Stimulated activated CD8-positive, alpha-beta memory T cell treated with anti-CD3 and anti-CD28 coated beads, Interleukin-4, amount 100 ng/mL, for 1 hour (primary cell): ENCODE measurements at places on chromosomes 3 and 15.

- no peak for DNase-seq
Measured at GRCh38 chr15:49748791-49749190, 127.9 kb downstream of the DTWD1 start.

- DNase-seq, result no peak
Measured at GRCh38 chr3:55333923-55334322, 153.2 kb downstream of the WNT5A start.

DNA sequence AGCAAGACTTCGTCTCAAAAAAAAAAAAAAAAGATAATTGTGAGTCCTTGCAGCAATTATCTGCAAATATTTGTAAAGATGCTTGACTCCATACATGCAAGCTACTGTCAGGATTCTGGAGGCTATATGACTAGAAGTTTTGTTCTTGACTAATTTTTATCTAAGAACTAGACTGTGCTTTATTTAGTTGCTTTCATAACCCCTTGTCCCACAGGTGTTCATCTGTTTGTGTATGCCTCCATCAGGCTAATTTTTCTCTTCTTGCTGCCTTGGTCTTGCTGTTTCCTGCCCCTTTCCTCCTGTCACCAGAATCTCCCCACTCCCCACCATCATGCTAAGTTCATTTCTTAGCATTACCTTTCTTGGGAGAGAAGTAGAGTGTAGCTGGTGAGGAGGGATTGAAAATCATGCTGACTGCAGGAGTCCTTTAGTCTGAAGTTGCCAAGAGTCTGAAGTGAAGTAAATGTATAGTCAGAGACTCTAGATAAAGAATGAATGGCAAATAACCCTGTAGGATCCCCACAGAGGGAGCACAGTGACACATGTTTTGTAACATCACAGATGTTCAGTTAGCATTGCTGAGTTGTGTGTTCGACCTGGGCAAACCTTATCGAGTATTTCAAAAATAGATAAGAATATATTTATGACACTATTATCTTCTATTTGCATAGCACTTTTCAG, 12.5 kb downstream of the ST3GAL6 start:
- no peak for DNase-seq

- no peak for DNase-seq
Measured at GRCh38 chr3:195260280-195260905, 10.6 kb downstream of the XXYLT1 start.

GRCh38 chr3:13727890-13728289, 152.0 kb downstream of the WNT7A start:
- no peak for DNase-seq

DNA sequence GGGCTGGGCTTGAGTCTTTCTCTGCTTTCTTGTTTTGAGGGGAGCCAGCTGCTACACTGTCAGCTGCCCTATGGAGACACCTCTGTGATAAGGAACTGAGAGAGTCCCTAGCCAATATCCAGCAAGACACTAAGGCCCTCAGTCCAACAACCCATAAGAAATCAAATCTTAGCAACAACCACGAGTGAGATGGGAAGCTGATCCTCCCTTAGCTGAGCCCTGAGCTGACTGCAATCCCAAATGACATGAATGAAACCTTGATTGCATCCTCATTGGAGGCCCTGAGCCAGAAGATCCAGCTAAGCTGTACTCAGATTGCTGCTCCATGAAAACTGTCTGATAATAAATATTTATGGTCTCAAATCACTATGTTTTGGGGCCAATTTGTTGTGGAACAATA, 302.1 kb upstream of the MME start:
- no peak for DNase-seq

- no peak for DNase-seq
Measured at GRCh38 chr15:67048281-67049279, 16.8 kb upstream of the SMAD3 start.

DNA sequence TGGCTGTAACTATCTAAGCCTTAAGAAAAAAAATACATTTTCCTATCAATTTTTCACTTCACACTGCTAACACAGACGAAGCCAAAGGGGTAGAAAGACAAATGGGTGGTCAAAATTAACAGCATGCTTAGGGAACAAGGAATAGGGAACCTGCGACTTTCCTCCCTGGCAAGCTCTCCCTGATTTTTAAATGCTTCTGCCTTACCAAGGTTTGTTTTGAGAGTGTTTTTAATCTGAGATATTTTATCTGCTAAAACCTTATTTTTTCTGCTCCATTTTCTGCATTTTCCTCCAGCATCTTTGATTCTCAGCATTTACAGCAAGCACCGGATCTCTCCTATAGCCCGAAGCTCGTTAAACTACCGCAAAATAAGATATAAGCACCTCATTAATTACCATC, 214.4 kb downstream of the RORA start:
- DNase-seq, result no peak

DNA sequence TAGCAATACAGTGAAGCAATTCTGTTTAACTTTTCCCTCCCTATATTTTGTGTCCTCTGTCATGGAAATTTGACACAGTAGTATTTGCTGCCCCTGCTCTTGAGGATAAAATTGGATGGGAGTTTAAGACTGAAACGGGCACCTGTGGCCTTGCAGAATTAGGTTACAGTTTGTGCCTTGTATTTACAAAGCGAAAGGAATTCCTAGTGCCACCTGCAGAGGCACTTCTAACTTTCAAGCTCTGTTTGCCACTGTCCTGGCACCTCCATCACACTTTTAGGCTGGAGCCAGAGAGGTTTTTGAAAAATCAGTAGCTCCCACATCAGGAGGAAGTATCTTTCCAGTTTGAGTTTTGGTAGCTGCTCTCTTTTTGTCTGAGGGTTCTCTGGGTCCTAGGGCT, 39.5 kb downstream of the CD86 start:
- no peak for DNase-seq

DNA sequence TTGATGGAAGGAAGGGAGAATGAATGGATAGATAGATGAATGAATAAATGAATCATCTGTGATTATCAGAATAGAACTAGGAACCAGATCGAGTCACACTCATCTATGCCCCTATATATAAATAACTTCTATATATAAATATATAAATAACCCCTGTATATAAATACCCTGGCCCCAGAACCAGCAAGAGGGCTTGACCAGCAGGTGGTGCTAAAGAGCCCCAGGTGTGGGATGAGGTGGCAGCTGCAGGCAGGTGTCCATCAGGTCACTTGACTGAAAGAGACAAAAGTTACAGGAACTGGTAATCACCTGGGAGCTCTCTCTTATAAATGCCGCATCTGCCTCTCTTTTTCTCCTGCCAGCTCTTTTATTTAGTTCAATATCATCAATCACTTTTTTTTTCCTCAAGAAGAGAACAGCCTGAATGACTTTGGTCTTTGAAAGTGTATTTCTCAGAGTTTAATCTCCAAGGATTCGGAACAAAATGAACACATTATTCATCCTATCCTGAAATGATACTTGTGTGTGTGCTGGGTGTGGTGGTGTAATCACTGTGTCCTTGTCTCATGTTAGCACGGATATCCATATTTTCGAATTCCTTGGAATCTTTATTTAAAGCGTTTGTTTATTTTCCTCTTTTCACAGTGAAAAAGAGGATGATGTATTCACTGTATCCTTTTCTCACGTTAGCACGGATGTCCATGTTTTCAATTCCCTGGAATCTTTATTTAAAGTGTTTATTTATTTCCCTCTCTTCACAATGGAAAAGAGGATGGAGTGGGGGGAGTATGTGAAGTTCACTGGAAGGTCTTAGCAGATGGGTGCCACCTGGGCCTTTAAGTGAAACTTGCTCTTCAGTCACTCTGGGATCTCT, 35.4 kb upstream of the ATG7 start:
- DNase-seq, result peak; percentile 61

DNA sequence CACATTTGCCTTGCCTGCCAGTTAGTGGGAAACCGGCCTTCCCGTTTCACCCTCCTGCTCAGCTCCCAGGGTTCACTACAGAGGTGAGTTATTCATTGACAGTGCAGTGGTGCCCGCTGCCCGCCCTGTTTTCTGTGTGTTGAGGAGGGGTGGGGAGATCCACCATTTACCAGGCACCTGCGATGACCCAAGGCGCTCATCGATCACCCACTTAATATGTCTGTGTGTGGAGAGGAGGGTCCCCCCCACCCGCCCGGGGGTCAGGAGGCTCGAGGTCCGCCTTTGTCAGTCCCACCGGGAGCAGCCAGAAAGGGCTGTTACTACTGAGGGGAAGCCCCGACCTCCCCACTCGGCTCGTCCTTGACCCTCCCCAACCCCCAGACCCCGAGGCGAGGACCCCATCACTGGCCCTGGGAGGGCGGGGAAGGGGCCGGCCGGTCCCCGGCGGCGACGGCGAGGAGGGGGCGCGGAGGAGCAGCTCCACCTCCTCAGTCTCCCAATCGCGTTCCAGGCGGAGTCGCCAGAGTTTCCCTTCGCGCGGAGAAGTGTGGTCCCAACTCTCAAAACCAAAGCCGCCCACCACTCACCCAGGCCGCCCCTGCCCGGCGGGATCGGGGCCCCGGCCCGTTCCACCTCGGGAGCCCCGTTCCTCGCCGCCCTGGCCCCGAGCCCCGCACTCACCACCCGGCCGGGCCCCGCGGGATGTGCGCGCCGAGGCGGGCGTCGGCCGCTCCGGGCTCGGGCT, 1.1 kb downstream of the PLXNB1 start:
- no peak for DNase-seq

GRCh38 chr15:90400759-90401314, 12.8 kb downstream of the IQGAP1 start:
- DNase-seq, result peak; percentile 36

GRCh38 chr15:71048913-71049675, 66.2 kb upstream of the THSD4 start:
- DNase-seq, result no peak

DNA sequence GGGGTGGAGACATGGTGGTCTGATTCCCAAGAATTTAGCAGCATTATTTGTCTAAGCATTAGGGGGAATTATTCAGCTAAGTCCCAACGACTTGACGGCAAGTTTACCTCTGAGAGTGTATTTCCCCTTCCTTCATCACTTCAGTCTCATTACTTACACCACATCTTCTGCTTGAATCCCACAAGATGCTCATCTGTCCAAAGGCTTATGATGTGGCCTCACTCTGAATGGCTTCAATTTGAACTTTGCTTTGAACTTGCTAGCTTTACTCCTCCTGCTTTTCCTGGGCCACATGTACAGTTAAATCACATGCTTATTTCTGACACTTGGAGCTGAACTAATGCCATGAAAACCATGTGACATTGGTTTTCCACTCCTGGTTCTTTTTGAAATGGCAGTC, 231.3 kb upstream of the SATB1 start:
- DNase-seq, result no peak

DNA sequence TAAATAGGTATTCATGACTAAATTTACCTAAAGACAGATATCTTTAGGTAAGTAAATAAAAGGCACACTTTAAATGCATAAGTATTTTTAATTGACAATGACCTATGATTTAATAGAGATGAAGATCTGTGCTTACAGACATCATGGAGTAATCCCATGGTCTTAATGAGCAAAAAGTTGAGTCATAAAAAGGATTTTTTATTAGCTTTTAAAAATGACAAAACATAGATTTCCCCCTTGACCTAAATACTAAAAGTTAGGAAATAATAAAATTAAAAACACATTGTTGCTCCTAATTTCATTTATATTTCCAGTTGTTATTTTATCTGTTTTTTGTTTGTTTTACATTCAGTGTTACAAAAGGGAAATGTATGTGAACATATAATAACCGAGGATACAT, 1005.7 kb downstream of the ROBO1 start:
- no peak for DNase-seq

DNA sequence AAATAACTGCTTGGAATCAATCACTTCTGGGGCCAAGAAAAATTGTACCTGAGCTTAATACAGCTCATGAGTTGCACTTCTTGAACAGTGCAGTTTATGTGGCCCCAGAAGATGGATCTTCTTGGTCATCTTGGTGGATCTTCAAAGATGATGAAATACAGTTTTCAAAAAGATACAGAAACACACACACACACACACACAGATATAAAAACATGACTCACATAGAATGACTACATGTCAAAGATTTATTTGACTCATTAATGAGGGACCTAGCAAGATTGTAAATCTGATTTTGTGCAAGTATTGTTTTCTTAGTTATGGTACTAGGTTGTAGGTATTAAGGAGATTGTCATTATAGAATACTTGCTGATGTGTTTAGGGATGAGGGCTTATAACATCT, 32.6 kb downstream of the PDCD6IP start:
- DNase-seq, result no peak

DNA sequence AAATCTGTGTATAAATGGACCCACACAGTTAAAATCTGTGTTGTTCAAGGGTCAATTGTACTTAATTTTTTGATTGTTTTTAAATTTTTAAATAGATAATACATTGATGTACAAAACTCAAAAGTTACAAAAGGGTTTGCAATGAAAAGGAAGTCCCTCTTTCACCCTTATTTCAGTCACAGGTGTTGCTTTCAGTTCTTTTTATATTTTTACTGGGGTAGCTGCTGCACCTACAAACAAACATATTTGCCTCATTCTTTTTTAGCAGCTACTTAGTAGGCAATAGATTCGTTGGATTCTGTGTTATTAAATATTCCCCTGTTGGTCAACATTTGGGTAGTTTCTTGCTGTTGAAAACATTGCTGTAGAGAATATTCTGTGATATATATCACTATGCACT, 44.4 kb downstream of the PIAS1 start:
- no peak for DNase-seq

- no peak for DNase-seq
Measured at GRCh38 chr3:17935222-17935621, 192.8 kb upstream of the TBC1D5 start.

DNA sequence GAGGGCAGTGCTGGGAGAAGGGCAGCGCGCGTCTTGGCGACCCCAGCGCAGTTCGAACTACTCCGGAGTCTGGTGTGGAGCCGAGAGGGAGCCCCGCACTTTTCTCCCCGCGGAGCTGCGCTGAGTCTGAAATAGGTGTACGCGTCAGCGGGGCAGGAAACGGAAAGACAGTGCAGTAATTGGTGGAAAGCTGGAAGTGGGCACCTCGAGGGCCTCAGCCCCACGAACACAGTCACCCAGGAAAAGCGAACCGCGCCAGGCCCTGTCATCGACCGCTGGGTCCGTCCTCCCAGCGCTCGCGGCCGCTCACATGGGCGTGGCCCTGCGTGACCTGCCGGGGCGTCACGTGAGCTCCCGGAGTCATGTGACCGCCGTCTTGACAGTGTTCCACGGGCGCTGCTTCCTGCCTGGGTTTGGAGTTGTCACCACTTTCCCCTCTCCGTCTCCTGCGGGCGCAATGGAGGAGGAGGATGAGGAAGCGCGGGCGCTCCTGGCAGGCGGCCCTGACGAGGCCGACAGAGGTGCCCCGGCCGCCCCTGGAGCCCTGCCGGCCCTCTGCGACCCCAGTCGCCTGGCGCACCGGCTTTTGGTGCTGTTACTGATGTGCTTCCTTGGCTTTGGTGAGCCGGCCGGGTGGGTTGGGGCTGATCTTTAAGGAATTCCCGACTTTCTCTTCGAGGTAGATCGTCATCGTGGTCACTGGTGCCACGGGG, at the start of gene MFSD1:
Gene MFSD1, plus strand, starts transcription at position 359 of the 713 bp plus-strand sequence. Its CDS starts 99 bp downstream, at position 458.
- DNase-seq, result peak; percentile 73

- DNase-seq, result no peak
Measured at GRCh38 chr3:162165346-162165745, 668.7 kb downstream of the OTOL1 start.

DNA sequence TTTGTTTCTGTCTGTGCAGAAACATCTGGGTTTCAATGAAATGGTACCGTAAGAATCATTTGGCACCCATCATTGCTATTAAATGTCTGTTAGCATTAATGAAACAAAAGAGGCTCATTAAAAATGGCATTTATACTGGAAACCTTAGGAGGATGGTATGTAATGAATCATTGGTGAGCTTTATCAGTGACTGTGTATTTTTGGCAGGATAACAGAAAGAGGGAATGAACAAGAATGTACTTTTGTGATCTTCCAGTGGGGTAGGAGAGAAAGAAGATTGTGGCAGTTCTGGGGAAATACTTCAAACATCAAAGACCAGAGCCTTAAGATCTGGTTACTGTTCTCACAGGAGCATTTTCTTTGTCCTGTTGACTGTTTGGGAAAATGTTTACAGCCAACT, 4.7 kb upstream of the DCBLD2 start:
- no peak for DNase-seq

GRCh38 chr3:25751725-25752124, 31.5 kb downstream of the NGLY1 start:
- no peak for DNase-seq
